ENCODE measurements at places on chromosomes 2 and 18.

- no peak for DNase-seq
Measured at GRCh38 chr2:100953406-100954043, 48.6 kb upstream of the RPL31 start.

DNA sequence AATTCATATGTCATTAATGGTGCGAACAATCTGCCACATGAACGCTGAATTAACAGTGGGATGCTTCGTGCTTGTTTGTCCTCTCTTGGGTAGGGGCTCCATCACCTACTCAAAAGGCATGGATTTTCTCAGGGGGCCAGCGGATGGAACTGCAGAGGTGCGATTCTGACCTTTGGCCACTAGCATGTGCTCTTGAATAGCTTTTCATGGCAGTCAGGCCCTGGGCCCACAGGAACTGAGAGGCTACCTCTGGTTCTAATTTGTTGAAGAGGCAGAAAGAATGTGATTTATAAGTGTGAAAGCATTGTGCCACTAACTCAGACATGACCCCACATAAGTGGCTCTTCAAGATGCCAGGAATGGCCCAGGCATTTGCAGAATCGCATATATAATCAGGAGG, 283.2 kb downstream of the INSIG2 start:
- peak; percentile 87 for DNase-seq

GRCh38 chr18:79480171-79481045, 84.7 kb downstream of the NFATC1 start:
- no peak for DNase-seq

- peak; percentile 40 for DNase-seq
Measured at GRCh38 chr2:222915092-222915957, 54.5 kb downstream of the ACSL3 start.

GRCh38 chr2:95347681-95348608, 50.8 kb downstream of the KCNIP3 start:
- DNase-seq = no peak

- DNase-seq = peak; percentile 33
Measured at GRCh38 chr2:223563462-223563861, 38.7 kb downstream of the SCG2 start.

DNA sequence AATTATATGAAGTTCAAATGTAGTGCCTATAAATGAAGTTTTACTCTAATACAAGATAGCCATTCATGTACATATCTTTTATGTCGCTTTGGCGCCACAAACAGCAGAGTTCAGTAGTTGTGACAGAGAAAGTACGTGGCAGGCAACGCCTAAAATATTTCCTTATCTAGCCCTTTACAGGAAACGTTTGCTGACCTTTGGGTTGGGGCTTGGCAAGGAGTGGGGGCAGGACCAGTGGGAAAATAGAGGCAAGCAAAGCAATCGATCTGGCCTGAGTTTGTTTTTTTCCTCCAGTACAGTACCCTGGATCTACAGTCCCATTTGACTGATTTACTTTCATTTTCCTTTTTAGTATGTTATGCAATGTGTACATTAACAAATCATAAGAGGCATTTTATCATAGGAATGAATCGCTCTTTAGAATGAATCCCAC, 13.1 kb downstream of the CCDC68 start:
- DNase-seq = peak; percentile 31

GRCh38 chr2:29817801-29818680, 103.3 kb downstream of the ALK start:
- DNase-seq = no peak

GRCh38 chr2:175855794-175856453, 146.1 kb downstream of the LNPK start:
- DNase-seq = peak; percentile 42

DNA sequence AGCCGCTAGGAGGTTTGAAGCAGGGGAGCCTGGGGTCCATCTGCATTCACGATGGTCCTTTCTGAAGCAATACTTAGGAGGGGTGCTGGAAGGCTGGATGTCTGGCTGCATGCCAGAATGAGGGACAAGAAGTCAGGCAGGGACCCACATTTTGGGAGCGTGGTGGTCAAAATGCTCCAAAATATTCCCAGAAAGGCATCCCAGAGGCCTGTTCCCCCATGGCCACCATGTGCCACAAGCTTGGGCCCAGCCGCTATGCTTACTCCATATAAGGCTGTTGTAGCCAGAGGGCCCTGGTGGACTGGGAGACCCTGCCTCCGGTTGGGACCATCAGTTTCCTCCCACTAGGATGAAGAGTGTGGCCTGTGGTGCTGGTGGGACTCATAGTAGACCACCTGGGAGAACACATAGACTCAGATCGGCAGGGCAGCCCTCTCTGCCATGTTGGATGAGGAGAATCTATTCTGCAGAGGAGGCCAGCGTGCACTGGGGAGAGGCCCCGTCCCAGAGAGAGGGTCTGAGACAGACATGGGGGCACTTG, 3.6 kb upstream of the PROM2 start:
- no peak for DNase-seq

DNA sequence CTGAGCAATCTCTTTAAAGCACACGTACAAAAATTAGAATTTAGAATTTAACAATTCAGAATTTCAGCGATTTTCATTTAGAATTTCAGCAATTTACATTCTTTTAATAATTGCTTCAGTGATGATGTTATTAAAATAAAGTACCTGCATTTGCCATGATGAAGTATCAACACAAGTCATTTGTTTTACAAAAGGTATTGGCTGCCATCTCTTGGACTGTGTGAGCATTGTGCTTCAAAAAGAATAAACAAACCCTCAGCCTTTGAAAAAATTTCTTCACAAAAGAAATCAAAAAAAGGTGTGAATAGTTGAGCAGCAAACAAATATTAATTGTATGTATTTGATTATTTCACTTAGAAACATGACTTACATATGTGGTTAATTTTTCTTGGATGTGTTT, 27.1 kb upstream of the ZC3H15 start:
- DNase-seq = peak; percentile 12

DNA sequence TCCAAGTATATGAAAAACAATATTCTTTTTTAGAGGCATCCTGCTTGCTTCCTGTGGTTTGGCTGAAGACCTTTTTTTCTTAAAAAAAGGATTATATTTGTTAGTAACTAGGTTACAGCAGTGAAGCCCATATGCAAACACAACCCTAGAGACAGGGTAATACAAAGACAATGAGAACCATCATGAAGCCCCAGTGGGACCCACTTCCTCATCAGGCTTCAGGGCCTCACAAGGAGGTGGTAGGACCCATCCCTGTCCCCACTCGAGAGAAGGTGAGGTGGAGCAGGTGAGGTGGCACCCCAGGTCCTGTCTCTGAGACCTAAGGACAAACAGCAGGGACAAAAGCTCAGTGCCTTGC, 80.3 kb downstream of the EDAR start:
- no peak for DNase-seq

GRCh38 chr2:196168181-196168580, 3.2 kb downstream of the STK17B start:
- DNase-seq = peak; percentile 64

DNA sequence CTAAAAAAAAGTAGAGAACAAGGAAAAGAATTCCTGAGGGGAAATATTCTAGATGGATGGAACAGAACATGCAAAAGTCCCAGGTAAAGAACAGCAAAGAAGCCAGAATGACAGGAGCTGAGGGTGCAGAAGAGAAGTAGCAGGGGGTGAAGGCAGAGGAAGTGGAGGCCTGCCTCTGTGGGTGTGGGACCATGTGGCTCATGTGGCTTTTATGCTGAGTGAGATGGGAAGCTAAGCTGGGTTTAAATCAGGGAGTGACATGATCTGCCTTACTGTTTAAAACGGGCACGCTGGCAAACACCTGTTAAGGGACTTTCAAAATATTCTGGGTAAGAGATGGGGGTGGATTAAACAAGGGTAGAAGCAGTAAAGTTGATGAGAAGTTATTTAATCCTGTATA, 40.0 kb downstream of the GKN2 start:
- no peak for DNase-seq

DNA sequence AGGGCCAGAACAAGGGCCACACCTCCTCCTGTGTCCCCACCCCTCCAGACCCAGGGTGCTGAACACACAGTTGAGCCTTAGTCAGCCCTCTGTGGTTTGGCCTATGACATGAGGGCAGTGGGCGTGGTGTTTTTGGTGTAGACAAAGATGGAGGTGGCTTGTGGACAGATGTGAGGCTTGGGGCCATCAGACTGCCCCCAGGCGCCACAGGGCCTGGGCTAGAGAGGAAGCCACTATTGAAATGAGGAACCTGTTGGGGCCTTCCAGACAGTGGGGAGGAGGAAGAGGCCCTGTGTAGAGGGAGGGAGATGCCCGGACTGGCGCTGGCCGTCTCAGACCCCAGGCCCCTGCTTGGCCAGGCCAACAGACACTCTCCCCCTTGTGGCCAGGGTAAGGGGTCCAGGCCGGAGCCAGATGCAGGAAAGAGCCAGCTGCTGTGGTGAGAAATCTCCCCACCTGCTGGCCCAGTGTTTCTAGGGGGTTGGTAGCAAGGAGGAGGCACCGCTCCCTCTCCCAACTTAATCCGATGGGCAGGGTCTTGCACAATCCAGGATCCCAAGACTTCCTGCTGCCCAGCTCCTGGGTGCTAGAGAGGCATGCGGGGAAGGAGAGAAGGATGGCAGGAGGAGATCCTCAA, 53.8 kb downstream of the SMAD7 start:
- no peak for DNase-seq

DNA sequence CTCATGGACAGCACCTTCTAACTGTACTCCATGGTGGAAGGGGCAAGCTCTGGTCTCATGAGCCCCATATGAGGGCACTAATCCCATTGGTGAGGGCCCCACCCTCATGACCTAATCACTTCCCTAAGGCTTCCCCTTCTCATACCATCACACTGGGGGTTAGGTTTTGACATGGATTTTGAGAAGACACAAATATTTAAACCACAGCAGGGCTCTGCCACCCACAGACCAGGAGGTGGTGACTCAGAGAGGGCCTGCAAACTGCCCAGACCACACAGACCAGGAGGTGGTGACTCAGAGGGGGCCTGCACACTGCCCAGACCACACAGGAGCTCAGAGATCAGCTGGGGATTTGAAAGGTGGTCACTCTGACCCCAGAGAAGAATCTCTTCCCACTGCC, 222.0 kb downstream of the KLHL29 start:
- peak; percentile 80 for DNase-seq

DNA sequence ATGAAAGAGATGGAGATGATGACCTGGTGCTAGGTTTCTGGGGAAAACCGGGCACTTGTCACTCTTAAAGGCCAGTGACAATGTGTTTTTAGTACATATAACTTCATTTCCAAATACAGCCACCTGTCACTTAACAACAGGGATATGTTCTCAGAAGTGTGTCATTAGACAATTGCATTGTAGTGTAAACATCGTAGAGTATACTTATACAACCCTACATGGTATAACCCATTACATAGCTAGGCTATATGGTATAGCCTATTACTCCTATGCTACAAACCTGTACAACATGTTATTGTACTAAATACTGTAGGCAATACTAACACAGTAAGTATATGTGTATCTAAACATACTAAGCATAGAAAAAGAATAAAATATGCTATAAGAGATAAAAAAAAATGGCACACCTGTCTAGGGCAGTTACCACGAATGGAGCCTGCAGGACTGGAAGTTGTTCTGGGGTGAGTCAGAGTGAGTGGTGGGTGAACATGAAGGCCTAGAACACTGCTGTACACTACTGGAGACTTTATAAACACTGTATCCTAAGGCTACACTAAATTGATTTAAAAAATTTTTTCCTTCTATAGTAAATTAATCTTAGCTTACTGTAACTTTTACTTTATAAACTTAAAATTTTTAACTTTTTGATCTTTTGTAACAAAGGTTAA, 123.2 kb downstream of the THADA start:
- no peak for DNase-seq

- DNase-seq = peak; percentile 76
Measured at GRCh38 chr2:72572501-72572900, 253.3 kb downstream of the EXOC6B start.

DNA sequence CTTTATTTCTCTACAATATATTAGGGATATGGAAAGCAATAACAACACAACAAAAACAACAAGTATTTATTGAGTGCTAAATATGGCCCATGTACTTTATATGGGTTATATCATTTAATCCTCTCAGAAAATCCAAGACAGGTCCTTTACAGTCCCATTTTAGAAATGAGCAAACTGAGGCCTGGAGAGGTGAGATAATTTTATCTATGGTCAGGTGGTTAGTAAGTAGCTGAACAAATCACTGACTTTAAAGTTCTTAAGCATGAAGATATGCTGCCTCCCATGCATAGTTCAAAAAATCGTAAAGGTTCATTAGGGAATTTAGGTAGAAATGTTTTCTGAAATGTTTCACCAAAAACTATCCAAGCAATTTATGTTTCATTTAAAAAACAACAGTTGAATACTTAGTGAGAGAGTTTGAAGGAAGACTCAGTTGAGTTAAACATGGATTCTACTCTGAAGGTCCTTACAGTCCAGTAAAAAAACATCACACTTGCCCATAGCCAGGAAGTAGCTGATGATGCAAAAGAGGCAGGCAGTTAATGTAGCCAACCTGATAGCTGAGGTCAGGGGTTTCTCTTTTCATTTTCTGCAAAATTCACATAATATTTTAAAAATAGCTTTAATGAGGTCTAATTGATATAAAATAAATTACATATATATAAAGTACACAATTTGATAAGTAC, 7.6 kb upstream of the NFE2L2 start:
- no peak for DNase-seq

GRCh38 chr2:111091811-111092211, 28.9 kb upstream of the BCL2L11 start:
- DNase-seq = no peak

DNA sequence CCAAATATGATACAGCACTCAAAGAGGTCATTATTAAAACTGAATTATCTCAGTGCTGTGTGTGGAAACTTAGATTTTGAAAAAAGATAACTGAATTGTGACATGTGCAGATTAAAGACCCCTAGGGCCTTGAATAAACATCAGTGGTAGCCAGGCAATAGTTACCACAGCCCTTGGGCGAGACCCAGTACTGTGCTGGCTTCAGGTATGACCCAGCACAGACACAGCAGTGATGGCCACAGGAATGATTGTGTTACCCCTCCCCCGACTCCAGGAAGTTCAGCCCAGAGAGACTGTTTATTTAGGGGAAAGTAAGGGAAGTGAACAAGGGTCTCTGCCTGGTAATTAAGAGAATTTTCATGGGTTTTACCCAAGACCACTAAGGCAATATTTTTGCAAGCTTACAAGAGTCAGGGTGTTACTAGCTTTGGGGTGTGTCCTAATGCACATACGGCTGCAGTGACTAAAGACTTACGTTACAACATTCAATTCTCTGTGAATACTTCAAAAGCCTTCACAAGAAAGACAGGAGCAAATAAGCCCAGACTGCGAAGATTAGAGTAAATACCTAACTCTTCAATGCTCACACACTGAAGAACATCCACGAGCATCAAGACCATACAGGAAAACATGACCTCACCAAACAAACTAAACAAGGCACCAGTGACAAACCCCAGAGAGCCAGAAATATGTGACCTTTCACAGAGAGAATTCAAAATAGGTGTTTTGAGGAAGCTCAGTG, 28.2 kb upstream of the ITGAV start:
- DNase-seq = no peak

- DNase-seq = no peak
Measured at GRCh38 chr18:35352778-35353177, 8.6 kb upstream of the ZNF24 start.

GRCh38 chr2:15834381-15835031, 105.8 kb upstream of the MYCN start:
- no peak for DNase-seq

GRCh38 chr2:95344656-95345055, 47.5 kb downstream of the KCNIP3 start:
- DNase-seq = no peak
